ENCODE measurements at places on chromosomes 3 and 15. TPM values are rescaled to one million over a fixed set of nuclear protein-coding genes. Genes with fewer than 3 reads are reported as not detected.

CIDEC gene
- total RNA-seq = 88.8 TPM

CEP19 gene
- 2.9 TPM for total RNA-seq

SLC35A5 gene
- total RNA-seq = 16.7 TPM

ITIH4 gene
- 0.44 TPM for total RNA-seq

DPPA2 gene
- total RNA-seq = not detected

SPSB4 gene
- total RNA-seq = 0.15 TPM

GPR87 gene
- 2.7 TPM for total RNA-seq

PLXNA1 gene
- 20.5 TPM for total RNA-seq

PAK6 gene
- 0.17 TPM for total RNA-seq

GPR27 gene
- total RNA-seq = 3.0 TPM

TRPM1 gene
- not detected for total RNA-seq

CSTA gene
- total RNA-seq = 0.75 TPM

CRYGS gene
- 0.85 TPM for total RNA-seq

RBM5 gene
- total RNA-seq = 35.1 TPM

MST1R gene
- 7.5 TPM for total RNA-seq

TGM5 gene
- not detected for total RNA-seq

PRSS50 gene
- total RNA-seq = not detected

LYZL4 gene
- not detected for total RNA-seq
